MG63 (cell line): ENCODE measurements at places on chromosomes 4 and X. TPM values are rescaled to one million over a fixed set of nuclear protein-coding genes. Genes with fewer than 3 reads are reported as not detected.
A peak's percentile ranks its signal among the peaks of the same experiment; 100 is the strongest.

DNA sequence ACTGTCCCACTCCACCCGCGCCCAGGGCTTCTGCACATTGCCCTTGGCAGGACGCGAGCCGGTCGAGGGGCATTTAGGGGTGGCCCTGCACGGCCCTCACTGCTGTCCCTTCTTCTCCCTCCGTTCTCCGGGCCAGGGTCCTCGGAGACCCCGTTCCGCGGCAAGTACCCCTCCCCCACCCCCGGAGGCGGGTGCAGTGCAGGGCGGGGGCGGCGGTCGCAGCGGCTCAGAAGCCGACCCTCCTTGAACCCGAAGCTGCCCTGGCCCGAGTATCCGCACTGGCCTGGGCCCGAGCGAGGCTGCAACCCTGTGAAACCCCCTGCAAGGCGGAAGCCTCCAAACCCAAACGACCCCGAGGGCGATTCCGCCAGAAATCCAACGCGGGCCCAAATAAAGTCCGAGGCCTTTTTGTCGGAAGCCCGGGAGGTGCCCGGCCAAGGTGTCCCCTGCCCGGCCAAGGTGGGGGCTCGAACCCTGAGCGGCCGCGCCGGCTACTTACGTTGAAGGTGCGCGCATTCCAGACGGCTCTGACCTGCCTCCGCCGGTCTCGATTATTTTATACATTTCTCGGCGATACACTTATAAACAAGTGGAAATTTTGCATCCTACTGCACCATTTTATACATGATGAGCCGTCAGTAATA lies 53.1 kb upstream of the TMEM33 start:
- no peak for DNase-seq

DNA sequence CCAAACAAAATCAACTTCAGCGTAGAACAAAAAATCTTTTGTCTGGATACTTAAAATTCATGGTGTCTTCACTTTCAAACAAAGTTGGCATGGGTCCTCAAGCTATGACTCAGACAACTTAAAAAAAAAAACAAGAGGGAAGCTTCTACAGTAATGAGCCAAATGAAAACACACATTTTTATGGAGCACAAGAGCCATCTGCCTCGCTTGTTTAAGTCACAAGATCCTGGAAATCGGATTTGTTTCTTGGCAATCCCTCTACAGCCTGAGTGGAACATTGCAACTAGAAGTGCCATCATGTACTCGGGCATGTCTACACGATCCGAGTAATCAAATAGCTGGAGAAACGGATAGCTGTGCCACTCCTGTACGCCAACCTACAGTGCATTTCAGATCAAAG lies 22.6 kb downstream of the LAMP2 start:
- no peak for DNase-seq

DNA sequence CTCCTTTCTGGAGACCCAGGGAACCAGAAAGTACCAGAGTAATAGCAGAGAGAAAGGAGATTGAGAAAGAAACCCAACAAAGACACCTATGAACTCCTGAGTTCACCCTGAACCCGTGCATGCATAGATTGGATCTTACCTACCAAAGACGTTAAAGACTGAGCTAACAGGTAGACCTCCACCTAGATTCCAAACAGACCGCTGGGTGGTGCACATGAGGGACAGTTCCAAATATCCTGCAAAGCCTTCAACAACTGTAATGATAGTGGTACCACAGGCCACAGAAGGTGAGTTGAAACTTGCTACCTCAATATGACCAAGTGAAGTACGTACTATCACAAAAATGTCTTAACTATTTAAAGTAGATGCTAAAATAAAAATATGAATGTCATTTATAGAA lies 34.0 kb upstream of the NR0B1 start:
- no peak for DNase-seq

DNA sequence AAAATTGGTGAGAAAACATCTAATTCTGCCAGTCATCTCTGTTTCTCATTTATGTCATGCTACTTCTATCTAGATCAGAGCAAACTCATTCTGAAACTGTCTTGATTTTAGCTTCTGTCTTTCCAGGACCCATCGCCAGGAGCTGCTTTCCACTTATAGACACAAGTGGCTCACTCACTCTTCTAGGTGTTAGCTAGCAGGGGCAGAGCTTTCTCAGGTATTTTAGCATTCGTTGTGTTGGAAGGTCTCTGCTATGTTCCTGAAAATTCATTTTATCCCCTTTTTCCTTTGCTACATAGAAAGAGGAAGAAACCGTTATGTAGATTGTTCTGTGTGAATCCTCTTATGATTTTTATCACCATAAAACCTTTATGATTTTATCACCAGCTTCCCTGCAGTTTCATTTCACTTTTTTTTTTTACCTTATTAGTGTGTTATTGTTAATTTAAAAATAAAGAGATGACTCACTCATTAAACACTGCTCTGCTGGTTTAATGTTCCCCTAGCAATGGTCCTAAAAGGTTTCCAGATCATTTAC lies 246.6 kb upstream of the AADAT start:
- DNase-seq = no peak

DNA sequence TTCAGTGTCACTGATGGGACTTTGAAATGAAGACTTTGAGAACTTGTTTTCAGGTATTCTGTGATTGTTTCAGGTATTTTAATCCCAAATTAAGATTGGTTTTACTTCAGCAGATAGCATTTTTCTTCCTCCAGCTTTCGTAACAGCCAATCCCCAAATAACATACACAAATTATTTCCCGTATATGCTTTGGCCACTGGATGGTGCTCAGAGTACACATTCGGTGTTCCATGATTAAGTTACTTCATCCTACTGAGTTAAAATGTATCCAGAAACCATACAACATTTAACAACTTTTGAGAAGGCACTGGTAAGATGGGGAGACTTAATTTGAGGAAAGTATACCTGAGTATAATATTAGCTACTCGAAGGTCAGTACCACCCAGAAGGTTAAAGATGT lies 233.4 kb upstream of the FAM47A start:
- DNase-seq = no peak

DNA sequence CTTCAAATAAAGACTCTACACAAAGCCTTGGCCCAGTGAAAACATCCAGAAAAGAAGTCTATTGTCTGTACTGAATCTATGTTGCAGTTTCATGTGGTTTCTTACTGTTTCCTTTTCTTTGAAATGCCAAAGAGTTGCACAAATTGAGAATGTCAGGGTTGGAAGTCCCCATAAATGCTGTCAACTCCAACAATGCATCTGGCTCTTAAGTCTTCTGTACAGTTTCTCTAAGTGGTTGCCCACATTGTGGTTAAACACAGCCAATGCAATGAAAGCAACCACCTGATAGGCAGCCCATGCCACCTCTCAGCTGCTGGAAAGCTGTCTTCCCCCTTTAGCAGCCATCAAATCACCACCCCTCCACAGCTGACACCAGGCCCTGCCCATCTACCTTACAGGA lies 67.2 kb upstream of the C1GALT1C1 start:
- no peak for DNase-seq

- no peak for DNase-seq
Observed at GRCh38 chr4:7171191-7171900, 21.0 kb upstream of the SORCS2 start.

Gene ZDHHC15
- total RNA-seq = not detected in 2 replicates

DNA sequence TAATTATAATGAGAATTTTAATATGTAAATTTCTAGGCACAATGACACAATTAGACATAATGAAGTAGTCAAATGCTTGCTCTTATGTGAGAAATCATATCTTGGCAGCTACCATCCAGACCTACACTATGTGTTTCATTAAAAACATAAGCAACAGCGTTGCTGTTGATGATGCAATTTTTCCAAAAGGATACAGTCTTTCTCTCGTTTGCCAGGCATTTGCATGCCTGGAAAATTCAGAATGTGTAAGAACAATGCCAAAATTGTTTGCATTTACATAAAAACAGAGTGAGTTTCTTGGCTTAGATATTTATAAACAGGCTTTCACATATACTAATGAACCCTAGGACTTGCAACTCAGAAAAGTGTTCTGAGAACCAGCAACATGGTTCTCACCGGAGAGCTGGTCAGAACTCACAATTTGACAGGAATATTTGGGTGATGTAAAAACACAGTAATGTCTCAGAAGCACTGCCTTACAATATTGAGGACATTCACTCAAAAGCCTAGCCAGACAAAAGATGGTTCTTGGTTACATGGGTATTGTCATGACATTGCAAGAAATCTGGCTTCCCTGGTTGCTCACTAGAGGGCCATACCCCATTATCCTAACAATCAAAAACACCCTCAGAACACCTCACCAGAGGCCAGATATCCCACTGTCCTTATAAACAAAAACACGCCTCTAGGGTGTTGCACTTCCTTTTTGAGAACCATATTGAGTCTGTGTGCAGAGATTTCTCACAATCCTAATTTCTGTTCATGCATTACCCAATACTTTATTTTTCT lies 1029.0 kb upstream of the AGA start:
- no peak for DNase-seq

DNA sequence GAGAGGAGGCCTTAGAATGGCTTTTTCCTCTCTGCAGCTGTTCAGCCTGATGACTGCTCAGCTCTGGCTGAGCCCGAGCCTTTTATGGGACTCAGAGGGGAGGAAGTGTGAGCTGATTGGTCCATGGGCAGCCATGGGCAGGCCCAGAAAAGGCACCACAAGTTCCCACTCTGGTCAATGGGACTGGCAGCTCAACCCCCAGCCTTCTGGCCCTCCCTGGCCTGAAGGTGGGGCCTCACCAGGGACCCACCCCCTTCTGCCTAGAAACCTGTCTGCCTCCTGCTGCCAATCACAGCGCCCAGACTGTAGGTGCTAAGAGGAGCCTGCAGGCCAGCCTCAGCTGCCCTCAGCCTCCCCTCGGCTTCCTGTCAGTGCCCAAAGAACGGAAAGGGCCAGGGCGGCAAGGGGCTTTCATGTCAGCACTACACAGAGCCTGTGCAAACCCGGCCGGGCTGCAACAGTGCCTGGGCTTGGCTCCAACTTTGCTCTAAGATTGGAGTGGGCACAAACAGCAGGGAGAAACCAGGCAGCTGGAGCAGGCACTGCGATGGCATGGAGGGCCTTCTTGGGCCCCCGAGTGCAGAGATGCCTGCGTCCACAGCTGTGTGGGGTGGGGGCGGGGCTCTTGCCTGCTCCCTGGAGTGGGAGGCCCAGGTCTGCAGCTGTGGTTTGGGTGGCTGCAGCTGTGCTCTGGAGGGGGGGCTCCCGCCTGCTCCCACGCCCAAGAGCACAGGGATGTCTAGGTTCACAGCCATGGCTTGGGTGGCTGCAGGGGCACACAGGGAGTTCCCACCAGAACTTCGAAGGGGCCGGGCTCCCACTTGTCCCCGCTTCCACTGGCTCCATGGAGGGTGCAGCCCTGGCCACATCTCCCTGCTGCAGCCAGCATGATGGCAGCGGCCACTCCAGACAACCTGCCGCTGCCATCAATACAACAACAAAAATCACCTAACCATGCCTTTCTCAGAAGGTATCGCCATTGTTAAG lies 92.6 kb downstream of the NXF2 start:
- no peak for DNase-seq

Gene FHDC1
- 0.02 and 0.07 TPM in 2 replicates for total RNA-seq

Gene SMPX
- not detected in 2 replicates for total RNA-seq

DNA sequence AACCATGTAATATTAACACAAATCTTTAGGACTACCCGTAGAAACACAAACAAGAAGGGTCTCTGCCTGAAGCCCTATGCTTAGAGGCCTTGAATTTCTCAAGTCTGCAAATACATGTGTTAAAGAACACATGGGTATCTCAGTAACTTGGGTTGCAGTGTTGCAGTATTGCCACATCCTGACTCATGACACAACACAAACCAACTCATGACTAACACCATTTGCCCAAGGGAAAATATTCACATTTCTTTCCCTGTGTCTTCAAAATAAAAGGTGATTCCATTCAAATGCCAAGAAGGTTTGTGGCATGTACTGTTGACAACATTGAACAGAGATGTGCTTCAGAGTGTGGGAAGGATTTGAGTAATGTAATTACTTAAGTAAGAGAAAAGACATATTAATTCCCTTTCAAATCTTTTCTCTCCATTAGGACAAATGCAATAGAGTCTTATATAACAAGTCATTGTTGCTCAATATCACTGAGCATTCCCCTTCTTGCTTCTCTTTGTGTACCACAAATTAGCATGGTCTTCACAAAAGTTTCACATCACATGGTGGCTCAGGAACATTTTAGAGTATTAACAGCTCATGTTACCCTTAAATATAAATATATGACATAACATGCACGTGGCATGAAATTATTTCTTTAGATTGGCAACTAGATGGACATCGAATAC lies 487.1 kb downstream of the STPG2 start:
- no peak for DNase-seq

Gene ZXDA
- 2.5 and 3.3 TPM in 2 replicates for total RNA-seq

GRCh38 chr4:154230091-154230490 lies 261.5 kb downstream of the DCHS2 start:
- DNase-seq = no peak

DNA sequence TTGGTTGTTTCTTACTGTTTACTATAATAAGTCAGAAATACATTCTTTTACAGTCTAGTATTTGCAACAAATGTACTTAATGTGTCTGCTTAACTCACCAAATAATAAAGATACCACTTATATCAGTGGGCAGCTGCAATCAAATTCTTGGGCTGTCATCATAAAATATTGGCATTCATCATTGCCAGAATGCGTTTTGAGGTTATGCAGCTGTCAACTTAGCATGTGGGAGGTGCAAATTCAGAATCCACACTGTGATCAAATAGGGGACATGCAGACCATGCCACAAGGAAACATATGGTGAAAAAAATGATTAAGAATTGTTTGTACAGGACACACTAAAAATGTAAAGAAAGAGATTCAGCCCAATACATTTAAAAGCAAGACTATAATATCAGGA lies 86.5 kb downstream of the HCCS start:
- no peak for DNase-seq

GRCh38 chr4:160414496-160414895 lies 1311.6 kb downstream of the RAPGEF2 start:
- no peak for DNase-seq

GRCh38 chr4:51855751-51856150 lies 12.8 kb downstream of the DCUN1D4 start:
- no peak for DNase-seq

GRCh38 chr4:149690726-149691125 lies 124.9 kb downstream of the IQCM start:
- no peak for DNase-seq

- peak; percentile 49 for DNase-seq
Observed at GRCh38 chrX:110409925-110410324, 51.3 kb downstream of the RTL9 start.

DNA sequence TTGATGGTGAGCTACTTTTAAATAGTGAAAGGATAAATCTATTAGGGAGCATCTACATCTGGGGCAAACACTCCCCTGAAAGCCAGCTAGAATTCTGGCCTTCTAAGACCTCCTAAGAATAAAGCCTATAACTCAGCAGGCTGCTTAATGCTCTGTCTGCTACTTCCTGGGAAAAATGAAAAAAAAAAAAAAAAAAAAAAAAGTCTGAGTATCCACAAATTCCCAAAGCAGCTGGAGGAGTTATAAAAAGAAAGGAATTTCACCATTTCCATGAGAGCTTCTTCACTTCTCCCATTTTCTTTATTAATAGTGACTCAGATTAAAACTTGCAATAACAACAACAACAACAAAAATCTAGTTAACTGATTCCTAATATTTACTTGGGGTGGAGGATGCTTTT lies 511.2 kb downstream of the INPP4B start:
- DNase-seq = no peak

GRCh38 chrX:106404512-106404911 lies 207.3 kb upstream of the RADX start:
- no peak for DNase-seq
